ENCODE measurements at places on chromosomes 11 and 22. TPM values are rescaled to one million over a fixed set of nuclear protein-coding genes. Genes with fewer than 3 reads are reported as not detected.

Gene LRRN4CL
- not detected for polyA plus RNA-seq

Gene GSTT2B
- polyA plus RNA-seq = 6.7 TPM

Gene GPR83
- polyA plus RNA-seq = not detected

Gene OR52A1
- polyA plus RNA-seq = not detected

Gene BIRC2
- 38.5 TPM for polyA plus RNA-seq

Gene VWA5A
- 30.6 TPM for polyA plus RNA-seq

Gene OR6T1
- not detected for polyA plus RNA-seq

Gene LRRC56
- polyA plus RNA-seq = 1.2 TPM

Gene GRM5
- not detected for polyA plus RNA-seq

Gene NRIP3
- 0.70 TPM for polyA plus RNA-seq

Gene FOSL1
- polyA plus RNA-seq = 1.4 TPM

Gene PRRG4
- polyA plus RNA-seq = 5.1 TPM

Gene RCN1
- polyA plus RNA-seq = 80.4 TPM

Gene OR51B5
- polyA plus RNA-seq = not detected

Gene PHF21A
- polyA plus RNA-seq = 22.6 TPM

Gene C22orf23
- polyA plus RNA-seq = 0.24 TPM

Gene PLAAT5
- 2.7 TPM for polyA plus RNA-seq

Gene PDGFB
- polyA plus RNA-seq = 0.22 TPM

Gene MYRF
- polyA plus RNA-seq = 48.1 TPM

Gene SCGB1D2
- polyA plus RNA-seq = 4.0 TPM

Gene MRGPRD
- polyA plus RNA-seq = not detected

Gene MYBPC3
- 5.4 TPM for polyA plus RNA-seq

Gene P2RY6
- polyA plus RNA-seq = 46.0 TPM

Gene KCNJ1
- polyA plus RNA-seq = 0.06 TPM

Gene LMO2
- 8.5 TPM for polyA plus RNA-seq

Gene NCR3LG1
- 19.8 TPM for polyA plus RNA-seq

Gene ACRV1
- polyA plus RNA-seq = not detected

Gene KRTAP5-10
- polyA plus RNA-seq = not detected

Gene TMEM191C
- polyA plus RNA-seq = 3.0 TPM

Gene PGA4
- 5.4 TPM for polyA plus RNA-seq

Data from small intestine (tissue), 16 donors.